ENCODE measurements at places on chromosomes 13 and 19. TPM values are rescaled to one million over a fixed set of nuclear protein-coding genes. Genes with fewer than 3 reads are reported as not detected.

DNA sequence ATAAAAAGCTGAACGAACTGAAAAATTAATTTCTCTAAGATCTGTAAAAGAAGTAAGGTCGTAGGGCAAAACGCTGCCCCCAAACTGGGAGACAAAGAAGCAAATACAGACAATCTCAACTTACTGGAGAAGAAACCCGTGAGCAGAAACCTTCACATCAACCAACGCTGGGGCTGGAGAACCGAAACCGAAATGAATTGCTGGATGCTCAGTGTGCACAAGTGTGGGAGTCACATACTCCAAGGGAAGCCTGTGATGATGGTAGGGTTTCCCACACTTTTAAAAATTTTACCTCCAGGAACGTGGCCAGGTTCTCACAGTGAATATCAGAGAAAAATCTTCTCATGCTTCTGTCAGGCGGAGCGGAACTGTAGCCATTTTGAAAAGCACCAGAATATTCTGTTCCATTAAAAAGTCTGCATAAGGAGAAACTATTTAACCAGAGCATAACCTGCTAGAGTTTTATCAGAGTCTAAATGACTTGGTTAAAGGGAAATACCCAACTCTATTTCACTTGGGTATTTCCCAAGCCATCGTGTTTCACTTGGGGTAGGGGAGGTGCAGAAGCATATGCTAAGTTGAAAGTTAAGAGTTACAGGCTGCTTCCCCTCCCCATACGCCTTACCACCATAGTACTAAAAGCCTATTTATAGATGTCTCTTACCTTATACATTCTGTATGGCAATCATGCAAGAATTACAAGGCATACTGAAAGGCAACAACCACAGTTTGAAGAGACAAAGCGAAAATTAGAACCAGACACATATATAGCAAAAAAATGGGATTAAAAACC, 110.5 kb upstream of the SLITRK1 start:
- no peak overlapping the region for H3K27ac ChIP-seq
- no peaks in the 10 kb centered on the region for H3K4me1 ChIP-seq
- H3K27me3 ChIP-seq = no peaks in the 10 kb centered on the region

GRCh38 chr13:52022356-52022755, 2.1 kb upstream of the UTP14C start:
- H3K36me3 ChIP-seq = peaks cover 72% of the 10 kb centered on the region
- no peak overlapping the region for H3K4me3 ChIP-seq
- DNase-seq = no peak
- H3K4me1 ChIP-seq = peaks cover 23% of the 10 kb centered on the region
- no peak overlapping the region for H3K27ac ChIP-seq

GRCh38 chr19:5035105-5035761, 66.3 kb downstream of the KDM4B start:
- no peak for DNase-seq
- no peaks in the 10 kb centered on the region for H3K27me3 ChIP-seq
- H3K4me3 ChIP-seq = no peak overlapping the region
- peaks cover 31% of the 10 kb centered on the region for H3K36me3 ChIP-seq

- H3K4me1 ChIP-seq = no peaks in the 10 kb centered on the region
- no peaks in the 10 kb centered on the region for H3K36me3 ChIP-seq
- DNase-seq = no peak
Observed at GRCh38 chr19:58034477-58034793, 610 bp downstream of the ZSCAN1 start.

- no peaks in the 10 kb centered on the region for H3K27me3 ChIP-seq
- no peaks in the 10 kb centered on the region for H3K4me1 ChIP-seq
- DNase-seq = no peak
- peaks cover 44% of the 10 kb centered on the region for H3K36me3 ChIP-seq
- H3K4me3 ChIP-seq = no peak overlapping the region
Observed at GRCh38 chr19:14107581-14108461, 9.7 kb downstream of the PRKACA start.

Gene VASP
- 168 TPM for total RNA-seq

DNA sequence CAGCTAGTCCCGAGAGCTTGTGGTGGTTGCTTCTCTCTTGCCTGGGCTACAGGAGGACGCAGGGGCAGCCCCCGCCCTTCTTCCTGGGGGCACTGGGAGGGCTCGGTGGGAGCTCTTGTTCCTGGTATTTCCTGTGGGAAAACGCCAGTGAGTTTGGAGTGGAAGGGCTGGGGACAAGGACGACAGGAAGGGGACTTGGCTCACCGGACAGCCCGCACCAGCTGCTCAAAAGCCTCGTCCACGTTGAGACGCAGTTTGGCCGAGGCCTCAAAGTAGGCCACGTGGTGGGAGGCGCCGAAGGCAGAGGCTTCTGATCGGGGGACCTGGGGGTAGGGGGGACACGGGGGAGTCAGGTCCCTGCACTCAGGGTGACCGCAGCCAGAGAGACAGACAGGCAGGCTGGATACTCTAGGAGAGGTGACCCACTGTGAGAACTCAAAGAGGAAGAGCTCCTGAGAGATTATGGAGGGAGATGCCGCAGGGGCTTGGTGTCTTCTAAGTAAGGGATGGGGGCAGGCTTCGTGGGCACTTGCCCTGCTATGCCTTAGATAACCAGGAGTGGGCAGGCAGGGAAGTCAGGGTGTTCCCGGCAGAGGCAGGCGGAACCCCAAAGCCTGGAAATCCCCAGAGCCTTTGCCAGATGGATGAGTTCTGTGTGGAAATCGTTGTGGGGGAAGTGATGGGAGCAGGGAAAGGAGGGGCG, 4.3 kb downstream of the RRAS start:
- no peak overlapping the region for H3K4me3 ChIP-seq
- H3K36me3 ChIP-seq = peaks cover 35% of the 10 kb centered on the region
- peaks cover 24% of the 10 kb centered on the region for H3K4me1 ChIP-seq
- peak overlapping the region; percentile 7 for H3K27ac ChIP-seq

DNA sequence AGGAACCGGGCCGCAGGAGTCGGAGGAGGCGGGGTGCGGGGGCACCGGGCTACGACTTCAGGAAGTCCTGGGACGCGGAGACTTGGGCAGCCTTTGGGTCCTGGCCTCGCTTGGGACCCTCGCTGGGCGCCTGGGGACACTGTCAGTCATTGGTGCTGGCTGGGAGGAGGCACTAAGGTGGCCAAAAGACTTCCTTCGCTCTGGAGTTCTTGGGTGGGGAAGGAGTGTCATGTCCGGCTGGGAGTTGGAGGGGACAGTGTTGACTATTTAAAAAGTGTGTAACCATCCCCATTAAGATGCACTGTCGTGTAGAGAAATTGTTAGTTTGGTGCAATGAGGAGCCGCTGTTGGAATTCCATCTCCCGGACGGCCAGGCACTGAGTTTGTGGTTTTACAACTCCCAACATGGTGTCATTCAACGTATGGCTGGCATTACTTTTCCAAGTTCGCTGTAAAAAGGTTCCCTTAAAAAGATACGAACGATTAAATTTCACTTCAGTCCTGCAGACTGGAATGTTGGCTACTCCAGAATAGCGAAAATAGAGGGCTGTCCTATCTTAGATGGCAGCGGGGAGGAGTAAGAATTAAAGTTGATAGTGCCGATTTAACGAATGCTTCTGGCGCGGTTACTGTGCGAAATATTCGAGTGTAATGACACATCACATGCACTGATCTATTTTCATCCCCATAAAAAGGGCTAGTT, 776 bp downstream of the DNAJC3 start:
- H3K36me3 ChIP-seq = peaks cover 15% of the 10 kb centered on the region
- H3K27ac ChIP-seq = peak overlapping the region; percentile 94
- peak overlapping the region; percentile 90 for H3K4me3 ChIP-seq
- H3K4me1 ChIP-seq = peaks cover 58% of the 10 kb centered on the region
- DNase-seq = peak; percentile 46

DNA sequence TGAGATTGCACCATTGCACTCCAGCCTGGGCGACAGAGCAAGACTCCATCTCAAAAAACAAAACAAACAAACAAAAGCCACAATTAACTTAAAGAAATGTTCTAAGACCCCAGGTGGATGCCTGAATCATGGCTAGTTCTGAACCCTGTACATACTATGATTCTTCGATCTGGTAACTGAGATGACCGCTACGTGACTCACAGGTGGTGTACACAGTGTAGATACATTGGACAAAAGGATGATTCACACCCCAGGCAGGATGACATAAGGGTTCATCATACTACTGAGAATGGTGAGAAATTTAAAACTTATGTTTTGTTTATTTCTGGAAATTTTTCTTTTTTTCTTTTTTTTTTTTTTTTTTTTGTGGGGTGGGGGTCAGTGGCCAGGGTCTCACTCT, 6.5 kb downstream of the ZNF426 start:
- no peak overlapping the region for H3K27ac ChIP-seq
- no peaks in the 10 kb centered on the region for H3K4me1 ChIP-seq
- peak; percentile 32 for DNase-seq
- no peaks in the 10 kb centered on the region for H3K27me3 ChIP-seq
- H3K4me3 ChIP-seq = no peak overlapping the region
- H3K36me3 ChIP-seq = peaks cover 90% of the 10 kb centered on the region

Gene RCBTB1
- total RNA-seq = 17.9 TPM

- H3K4me1 ChIP-seq = no peaks in the 10 kb centered on the region
- no peak for DNase-seq
- no peak overlapping the region for H3K4me3 ChIP-seq
- H3K27me3 ChIP-seq = no peaks in the 10 kb centered on the region
- no peak overlapping the region for H3K27ac ChIP-seq
- H3K36me3 ChIP-seq = no peaks in the 10 kb centered on the region
Observed at GRCh38 chr19:56838909-56839651, 1.4 kb downstream of the PEG3 start.

DNA sequence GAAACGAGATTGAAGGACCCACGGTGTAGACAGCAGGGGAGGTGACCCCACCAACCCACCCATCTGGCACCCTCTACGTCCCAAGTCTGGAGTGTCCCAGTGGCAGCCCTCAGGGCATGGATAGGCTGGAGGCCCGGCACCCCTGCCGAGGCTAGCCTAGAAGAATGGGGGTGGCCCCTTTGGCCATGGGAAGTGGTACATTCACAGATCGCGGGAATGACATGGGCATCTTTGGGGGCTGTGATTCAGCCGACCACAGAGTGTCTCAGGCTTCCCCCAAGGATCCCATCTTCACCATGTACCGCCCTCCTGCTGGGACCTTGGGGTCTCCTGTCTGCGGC, 11.3 kb upstream of the MKNK2 start:
- DNase-seq = no peak
- H3K4me1 ChIP-seq = peaks cover 16% of the 10 kb centered on the region
- no peaks in the 10 kb centered on the region for H3K36me3 ChIP-seq
- H3K4me3 ChIP-seq = peak overlapping the region; percentile 73
- H3K27me3 ChIP-seq = no peaks in the 10 kb centered on the region

DNA sequence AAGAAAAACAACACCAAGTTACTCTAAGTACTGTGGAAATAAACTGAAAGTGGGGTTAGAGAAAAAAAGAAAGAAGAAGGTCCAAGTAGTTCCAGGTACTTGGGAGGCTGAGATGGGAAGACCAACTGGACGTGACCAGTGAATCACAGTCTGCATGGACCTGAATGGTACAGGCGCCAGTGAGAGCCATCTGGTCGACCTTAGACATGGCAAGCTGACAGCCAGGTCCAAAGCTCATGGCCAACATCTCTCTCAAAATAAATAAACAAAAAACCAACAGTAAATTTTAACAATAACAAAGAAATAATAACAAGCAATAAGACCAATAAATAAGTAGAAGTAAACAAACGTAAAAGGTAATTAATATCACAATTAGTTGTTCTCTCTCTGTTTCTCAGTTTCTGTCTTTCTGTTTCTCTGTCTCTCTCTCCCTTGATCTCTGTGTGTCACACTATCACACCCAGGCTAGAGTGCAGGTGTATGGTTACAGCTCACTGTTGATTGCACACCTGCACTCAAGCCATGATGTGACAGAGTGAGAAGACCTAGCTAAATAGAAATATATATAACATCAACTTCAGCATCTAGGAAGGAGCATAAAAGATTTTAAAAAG, 31.6 kb upstream of the ZNF724 start:
- no peak overlapping the region for H3K27ac ChIP-seq
- H3K4me3 ChIP-seq = no peak overlapping the region
- no peaks in the 10 kb centered on the region for H3K36me3 ChIP-seq
- H3K4me1 ChIP-seq = no peaks in the 10 kb centered on the region
- no peaks in the 10 kb centered on the region for H3K27me3 ChIP-seq

DNA sequence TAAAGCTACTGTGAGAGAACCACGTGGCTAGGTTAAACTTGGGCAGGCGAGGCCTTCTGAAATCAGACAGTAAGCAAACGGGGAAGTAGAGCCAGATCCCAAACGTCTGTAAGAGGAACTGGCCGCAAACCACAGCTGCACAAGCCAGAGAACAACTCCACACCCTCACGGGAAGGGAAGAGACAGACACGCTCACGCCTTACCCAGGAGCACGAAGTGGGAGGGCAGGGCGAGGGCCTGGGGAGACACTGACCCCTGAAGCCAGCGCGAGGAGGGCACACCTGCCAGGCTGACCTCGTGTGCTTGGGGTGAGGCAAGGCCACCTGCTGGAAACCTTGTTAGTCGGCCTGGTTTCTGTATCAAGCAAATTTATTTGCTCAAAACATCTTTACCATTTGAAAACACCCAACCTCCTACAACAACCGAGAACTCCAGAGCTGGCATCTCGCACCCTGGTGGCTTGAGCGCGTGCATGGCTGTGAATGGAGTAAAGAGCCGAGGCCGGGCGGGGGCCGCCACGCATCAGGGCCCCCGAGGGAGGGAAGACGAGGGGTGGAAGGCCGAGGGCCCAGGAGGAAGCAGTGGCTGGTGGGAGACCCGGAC, 7.3 kb downstream of the POLR2E start:
- peak overlapping the region; percentile 49 for H3K27ac ChIP-seq
- H3K27me3 ChIP-seq = no peaks in the 10 kb centered on the region
- no peaks in the 10 kb centered on the region for H3K4me1 ChIP-seq
- H3K4me3 ChIP-seq = no peak overlapping the region
- peaks cover 48% of the 10 kb centered on the region for H3K36me3 ChIP-seq

Gene ZNF578
- total RNA-seq = not detected

Gene CLEC17A
- total RNA-seq = not detected

- H3K27me3 ChIP-seq = no peaks in the 10 kb centered on the region
- H3K4me3 ChIP-seq = peak within 1 kb of the TSS; percentile 89
- peak; percentile 52 for DNase-seq
Observed at GRCh38 chr19:53537521-53538377, at the start of gene ZNF331. TSS of gene ZNF331 (plus strand) at chr19:53538145. CDS start at chr19:53569377, 31,232 bp downstream.

Gene RGL3
- not detected for total RNA-seq

Gene FAM124A
- 0.12 TPM for total RNA-seq

DNA sequence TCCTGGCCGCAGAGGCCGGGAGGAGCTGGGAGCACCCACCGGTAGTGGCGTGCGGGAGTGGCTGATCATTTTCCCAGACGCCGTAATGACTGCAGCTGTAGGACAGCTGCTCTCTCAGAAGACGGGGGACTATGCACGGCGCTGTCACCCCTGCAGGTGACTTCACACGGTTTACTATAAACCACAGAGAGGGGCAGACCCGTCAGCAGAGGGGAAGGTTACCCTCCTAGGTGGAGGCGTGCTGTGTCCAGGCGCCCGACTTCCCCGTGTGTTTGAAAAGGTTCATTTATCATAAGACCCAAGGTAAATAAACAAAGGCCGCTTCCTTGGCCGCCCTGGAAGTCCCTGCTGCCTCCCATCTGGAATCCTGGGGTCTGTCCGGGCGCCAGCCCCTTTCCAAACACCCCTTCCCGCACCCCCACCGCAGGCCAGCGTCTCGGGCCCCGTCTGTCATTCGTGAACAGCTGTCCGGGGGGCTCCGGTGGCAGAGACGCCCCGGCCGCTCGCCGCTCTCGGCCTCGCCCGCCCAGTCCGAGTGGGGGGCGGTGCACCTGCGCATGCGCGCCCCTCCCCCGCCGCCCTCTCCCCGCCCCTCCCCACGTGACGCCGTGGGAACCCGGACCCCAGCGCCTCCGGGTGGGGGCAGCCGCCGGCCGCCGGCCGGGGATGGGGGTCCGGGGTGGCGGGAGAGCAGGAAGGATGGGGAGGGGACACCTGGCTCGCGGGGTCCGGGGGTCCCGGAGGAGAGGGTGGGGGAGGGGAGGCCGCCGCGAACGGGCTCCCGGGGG, 915 bp downstream of the SHC2 start:
- H3K4me3 ChIP-seq = peak overlapping the region; percentile 61
- peaks cover 6% of the 10 kb centered on the region for H3K36me3 ChIP-seq
- H3K27me3 ChIP-seq = no peaks in the 10 kb centered on the region

Gene KLK2
- total RNA-seq = not detected
